Mesothelial cell of epicardium (in vitro differentiated cells): ENCODE measurements at places on chromosomes 5 and 9. TPM values are rescaled to one million over a fixed set of nuclear protein-coding genes. Genes with fewer than 3 reads are reported as not detected.

DNA sequence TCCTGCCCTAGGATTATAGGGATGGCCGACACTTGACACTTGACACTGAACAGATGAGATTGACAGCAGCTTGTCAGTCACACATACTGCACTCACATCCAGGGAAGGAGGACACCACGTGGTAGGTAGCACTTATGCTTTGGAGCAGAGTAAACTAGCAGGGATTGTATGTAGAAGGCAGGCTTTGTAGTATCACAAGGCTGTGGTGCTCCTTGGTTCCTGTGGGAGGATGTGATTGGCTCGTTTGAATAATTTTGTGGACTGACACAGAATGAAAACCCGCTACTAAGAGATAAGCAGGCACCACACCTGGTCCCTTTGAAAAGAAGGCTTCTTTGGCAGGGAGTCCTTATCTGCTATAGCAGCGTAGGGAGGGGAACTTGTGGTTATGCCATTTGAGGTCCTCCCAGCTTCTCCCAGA is 63.6 kb upstream of the IL12B start:
- DNase-seq = no peak

DNA sequence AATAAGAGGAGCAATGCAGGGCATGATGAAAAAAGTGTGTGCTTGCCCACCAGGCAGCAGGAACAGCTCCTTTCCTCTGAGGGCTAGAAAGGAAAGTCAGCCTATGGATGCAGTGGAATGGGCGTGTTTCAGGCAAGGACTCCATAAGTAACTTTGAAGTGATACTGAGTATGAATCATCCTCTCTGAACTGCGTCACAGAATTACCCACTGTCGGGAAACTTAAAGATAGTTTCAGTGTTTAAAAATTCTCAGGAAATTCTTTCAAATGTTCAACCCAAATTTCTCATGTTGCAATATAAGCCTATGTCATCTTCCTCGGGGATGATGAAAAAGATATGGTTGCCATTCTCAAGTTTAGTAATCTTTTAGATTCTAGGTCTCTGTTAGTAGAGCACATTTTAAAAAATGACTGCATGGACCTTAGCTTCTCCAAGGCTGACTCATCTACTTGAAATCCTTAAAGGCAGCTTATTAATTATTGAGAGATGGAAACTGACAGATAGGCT is 27.7 kb downstream of the PTCD2 start:
- no peak for DNase-seq

DNA sequence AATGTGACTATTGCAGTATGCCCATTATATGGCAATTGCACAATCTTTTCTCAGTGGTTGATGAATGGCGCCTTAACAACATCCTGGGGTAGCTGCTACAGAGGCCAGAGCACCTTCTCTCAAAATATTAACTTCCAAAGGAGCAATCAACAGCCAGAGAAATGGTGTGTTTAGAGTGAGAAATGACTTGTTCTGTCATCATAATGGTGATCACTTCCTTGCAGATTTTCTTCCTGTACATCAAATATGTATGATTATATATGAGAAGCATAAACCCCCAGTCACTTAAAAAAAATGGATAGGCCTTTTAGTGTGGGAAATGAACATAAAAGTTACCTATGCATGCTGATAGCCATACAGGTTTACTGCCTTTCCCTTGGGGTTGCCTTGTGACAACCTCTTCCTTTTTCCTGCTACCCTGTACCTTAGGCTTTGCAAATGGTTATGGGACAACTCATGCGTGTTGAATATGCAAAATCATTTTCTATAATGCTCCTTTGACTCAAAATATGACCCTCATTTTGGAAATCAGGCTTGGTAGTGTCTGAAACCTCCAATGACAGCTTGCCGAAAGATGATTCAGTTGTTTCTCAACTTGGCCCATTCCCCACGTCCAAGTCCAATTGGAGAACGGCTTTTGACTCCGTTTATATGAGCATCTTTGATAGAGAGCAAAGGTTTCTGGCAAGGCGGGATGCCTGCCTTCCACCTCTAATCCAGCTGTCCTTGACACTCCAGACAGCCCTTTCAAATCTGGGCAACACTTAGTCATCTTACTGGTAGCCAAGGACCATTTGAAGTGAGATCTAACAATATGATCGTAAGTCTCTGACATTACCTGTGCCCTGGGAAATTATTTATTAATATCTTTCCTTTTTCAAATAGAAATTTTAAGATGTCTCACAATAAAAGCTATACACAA is 69.3 kb downstream of the SLC1A1 start:
- DNase-seq = no peak

- no peak for DNase-seq
Observed at GRCh38 chr5:169637085-169637548, at the start of gene DOCK2. DOCK2 (plus strand) TSS chr5:169637275; CDS start chr5:169637327, 52 bp downstream.

GRCh38 chr5:177444106-177445051 is 2.2 kb upstream of the PRR7 start:
- DNase-seq = no peak

GRCh38 chr5:143877196-143877595 is 65.2 kb downstream of the HMHB1 start:
- no peak for DNase-seq

- DNase-seq = no peak
Observed at GRCh38 chr5:72651109-72651508, 143.9 kb upstream of the ZNF366 start.

DNA sequence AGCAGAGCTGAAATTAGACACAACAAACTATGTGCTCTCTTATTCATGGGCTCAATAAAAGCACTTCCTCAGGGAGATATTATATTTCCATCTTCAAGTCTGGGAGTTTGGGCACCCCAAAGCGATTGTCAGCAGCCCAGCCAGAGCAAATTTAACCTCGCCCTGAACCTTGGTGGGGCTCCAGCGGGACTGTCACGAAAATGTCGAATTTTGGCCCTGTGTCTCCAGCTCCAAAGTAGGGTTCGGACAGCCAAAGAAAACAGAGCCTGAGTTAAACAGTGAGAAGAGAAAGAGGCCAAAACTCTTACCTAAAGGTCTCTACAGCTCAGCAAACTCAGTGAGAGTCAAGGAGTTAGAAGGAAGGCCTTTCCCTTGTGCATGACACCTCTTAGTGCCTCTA is 432.9 kb downstream of the SPATA31D1 start:
- no peak for DNase-seq

DNA sequence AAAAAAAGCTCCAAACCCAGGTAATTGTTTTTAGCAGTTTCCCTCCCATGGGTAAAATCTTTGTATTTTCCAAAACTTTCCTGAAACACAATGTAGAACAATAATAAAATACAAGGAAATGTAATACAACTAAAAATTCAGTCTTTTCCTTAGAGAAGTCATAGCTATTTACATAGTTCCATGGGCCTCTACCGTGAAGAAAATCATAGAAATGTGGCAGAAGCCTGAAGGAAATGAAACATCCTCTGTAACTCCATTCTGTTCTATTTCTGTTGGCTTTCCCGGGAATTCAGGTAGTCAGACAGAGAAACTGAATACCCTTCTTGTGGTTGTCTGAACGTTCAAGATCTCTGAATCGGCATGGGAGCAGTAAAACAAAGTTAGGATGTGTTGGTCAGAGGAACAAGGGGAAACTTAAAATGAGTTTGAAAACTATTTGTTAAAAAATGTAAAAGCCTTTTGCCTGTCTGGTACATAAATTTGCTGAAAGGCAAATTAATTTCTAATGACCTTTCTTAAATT is 202.4 kb upstream of the ZNF608 start:
- no peak for DNase-seq

GRCh38 chr9:2725126-2725525 is 7.8 kb downstream of the KCNV2 start:
- no peak for DNase-seq

DNA sequence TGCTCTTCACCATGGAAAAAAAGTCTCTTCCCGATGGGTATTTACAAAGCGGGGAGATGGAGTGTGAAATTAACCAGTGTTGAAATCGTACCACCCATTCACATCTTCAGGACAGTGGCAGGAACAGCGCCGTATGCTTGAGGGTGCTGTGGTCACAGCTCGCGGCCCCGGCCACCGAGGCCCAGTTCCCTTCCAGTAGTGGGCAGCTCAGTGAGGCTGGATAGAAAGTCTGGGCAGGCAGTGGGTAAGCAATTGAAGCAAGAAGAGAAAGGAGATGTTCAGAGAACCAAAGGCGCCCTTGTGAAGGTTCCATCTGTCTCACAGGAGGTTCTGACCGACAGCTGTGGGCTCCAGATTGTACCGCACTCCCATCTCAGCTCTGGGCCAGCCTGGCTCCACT is 59.1 kb downstream of the SECISBP2 start:
- DNase-seq = no peak

DNA sequence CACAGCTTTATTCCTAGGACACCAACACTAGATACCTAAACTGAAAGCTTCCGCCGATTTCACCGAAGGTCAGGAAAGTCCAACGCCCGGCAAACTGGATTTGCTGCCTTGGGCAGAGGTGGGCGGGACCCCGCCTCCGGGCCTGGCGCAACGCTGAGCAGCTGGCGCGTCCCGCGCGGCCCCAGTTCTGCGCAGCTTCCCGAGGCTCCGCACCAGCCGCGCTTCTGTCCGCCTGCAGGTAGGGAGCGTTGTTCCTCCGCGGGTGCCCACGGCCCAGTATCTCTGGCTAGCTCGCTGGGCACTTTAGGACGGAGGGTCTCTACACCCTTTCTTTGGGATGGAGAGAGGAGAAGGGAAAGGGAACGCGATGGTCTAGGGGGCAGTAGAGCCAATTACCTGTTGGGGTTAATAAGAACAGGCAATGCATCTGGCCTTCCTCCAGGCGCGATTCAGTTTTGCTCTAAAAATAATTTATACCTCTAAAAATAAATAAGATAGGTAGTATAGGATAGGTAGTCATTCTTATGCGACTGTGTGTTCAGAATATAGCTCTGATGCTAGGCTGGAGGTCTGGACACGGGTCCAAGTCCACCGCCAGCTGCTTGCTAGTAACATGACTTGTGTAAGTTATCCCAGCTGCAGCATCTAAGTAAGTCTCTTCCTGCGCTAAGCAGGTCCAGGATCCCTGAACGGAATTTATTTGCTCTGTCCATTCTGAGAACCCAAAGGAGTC is at the start of gene CD274:
Gene CD274, plus strand, starts transcription at position 184 of the 733 bp plus-strand sequence. CDS start 5,572 bp downstream, outside the sequence.
- DNase-seq = peak; percentile 45

DNA sequence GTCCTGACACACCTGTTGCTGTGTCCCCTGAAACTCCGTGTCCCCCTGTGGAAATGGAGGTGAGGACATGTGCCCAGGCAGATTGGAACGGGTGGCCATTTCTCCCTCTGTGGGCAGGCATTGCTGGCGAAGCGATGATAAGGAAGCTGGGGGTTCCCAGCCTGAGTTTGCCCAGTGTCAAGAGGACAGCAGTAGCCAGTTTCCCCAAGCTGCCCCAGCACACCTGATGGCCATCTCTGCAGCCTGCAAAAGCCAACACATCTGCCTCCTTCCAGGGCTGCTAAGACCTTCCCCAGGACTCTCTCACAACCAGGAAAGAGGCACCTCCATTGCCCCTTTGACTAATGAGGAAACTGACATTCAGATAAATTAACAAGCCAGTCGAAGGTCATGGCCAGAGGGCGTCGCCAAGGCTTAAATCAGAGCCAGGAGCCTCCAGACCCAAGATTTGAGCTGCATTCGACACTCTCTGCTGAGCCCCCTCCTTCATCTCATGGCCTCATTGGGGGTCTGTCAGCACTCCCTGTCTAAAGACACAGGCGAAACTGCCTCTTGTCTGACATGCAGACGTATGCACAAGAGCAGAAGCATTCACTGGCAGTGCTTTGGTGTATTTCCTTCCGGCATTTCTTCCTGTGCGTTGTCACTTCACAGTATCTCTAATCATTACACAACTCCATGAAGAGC is 10.4 kb upstream of the WNK2 start:
- DNase-seq = no peak

GRCh38 chr5:140214831-140215230 is 39.8 kb downstream of the CYSTM1 start:
- no peak for DNase-seq

Gene PHF24
- total RNA-seq = 0.62 to 0.99 TPM (median 0.83 TPM) in 3 replicates

Gene SIT1
- not detected in 3 replicates for total RNA-seq

Gene LCN10
- total RNA-seq = 0.20 to 0.51 TPM (median 0.29 TPM) in 3 replicates
